Effector memory CD4-positive, alpha-beta T cell (primary cell): ENCODE measurements at places on chromosomes 5 and 9.

GRCh38 chr9:106657926-106658325, 205.0 kb upstream of the ZNF462 start:
- no peak for DNase-seq

GRCh38 chr5:32960340-32961058, 249.4 kb downstream of the NPR3 start:
- no peak for DNase-seq

DNA sequence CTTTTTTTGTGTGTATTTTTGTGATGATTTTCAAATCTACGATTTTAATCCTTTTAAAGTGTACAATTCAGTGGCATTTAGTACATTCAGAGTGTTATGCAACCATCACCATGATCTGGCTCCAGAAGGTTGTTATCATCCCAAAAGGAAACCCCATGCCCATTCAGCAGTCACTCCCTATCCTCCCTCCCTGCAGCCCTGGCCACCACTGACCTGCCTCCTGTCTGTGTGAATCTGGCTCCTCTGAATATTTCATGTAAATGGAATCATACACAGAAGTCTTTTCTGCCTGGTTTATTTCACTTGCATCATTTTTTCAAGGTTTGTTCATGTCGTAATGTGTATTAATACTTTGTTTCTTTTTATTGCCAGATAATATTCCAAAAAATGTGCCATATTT, 32.5 kb downstream of the HABP4 start:
- no peak for DNase-seq

DNA sequence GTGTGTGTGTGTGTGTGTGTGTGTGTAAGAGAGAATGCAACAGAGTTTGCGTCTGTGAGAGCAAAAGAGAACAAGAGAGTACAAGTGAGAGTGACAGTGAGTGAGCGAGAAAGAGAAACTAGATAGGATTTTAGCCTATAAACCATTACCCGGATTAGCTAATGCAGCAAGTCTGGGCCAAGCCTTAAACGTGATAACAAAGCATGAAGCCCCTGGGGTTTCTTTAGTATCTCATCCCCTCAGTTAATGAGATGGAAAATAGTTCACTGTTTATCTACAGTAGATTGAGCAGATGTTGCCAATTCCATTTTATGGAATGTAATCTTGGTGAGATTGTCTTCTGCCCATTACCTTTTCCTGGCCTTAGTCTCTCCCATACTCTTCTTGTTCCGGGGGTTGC, 114.5 kb downstream of the MAT2B start:
- no peak for DNase-seq

DNA sequence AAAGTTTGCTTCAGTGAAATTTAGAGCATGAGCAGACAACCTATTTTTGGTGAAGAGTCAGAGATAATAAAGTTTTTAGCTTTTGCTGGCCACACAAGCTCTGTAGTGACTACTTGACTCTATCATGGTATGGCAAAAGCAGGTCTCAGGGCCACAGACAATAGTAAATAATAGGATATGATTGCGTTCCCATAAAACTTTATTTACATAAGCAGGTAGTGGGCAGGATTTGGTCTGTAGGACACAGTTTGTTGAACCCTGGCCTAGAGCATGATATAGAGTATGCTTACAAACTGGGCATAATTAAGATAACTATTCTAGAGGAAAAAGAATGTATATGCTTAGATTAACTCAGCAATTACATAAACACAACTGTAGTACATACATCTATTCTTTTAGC, 30.1 kb downstream of the ITGA1 start:
- DNase-seq: no peak

DNA sequence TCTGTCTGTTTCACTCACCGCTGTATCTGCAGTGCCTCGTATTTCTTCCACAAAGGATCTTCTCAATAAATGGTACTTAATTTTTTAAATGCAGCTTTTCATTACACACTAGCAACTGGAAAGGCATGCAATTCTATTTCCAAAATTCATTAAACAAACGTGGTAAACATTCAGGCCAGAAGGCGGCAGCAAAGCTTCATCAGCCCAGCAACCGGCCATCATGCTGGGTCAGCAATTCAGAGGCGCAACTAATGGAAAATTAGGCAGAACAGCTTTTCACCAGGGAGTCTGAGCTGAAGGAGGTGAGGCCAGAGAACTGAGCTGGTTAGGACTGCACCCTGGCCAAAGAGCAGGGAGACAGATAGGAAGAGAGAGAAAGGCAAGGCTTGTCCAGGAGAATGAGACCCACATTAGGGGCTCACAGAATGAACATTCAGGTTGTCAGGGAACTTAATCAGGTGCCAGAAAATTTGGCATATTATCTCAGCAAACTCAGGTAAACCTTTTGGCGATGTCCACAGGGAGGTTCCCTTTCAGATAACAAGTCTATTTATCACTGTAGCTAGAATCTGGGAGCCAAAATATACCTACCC, 17.7 kb upstream of the RNF180 start:
- DNase-seq: no peak

GRCh38 chr5:140966293-140967225, at the start of gene PCDHAC2:
TSS of gene PCDHAC2 (plus strand) at chr5:140966476. CDS start at chr5:140966767, 291 bp downstream.
- DNase-seq: no peak

GRCh38 chr5:109005297-109006009, 257.8 kb downstream of the FER start:
- DNase-seq: no peak

GRCh38 chr5:169300468-169301385, at the start of gene SLIT3:
TSS of gene SLIT3 (minus strand) at chr5:169301139. CDS start at chr5:169300709, 430 bp downstream.
- no peak for DNase-seq

GRCh38 chr5:76607353-76607871, 15.8 kb downstream of the F2RL2 start:
- DNase-seq: no peak

- DNase-seq: no peak
These were observed 148.3 kb upstream of the MOCS2 start for GRCh38 chr5:53257806-53258373.

DNA sequence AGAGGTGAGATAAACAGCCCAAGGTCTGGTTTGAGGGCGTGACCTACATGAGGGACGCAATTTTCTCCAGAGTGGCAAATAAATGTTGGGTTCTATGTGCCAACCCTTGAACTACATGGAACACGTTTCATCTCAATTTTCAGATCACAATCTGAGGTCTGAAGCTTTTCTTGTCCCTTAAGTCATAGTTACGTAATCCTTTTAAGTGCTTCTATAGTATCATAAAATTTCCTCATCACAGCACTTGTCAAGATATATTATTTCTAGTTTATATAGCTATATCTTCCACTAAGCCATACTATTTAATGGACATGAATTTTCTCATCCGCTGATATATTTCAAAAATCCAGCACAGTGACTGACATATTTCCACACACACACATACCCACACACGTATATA, 53.1 kb upstream of the GRIN3A start:
- DNase-seq: no peak

- DNase-seq: no peak
These were observed 12.0 kb upstream of the C9 start for GRCh38 chr5:39376293-39376714.

- no peak for DNase-seq
These were observed 161.9 kb downstream of the MAPKAP1 start for GRCh38 chr9:125544988-125545651.

GRCh38 chr5:39606591-39606990, 181.8 kb upstream of the DAB2 start:
- no peak for DNase-seq

DNA sequence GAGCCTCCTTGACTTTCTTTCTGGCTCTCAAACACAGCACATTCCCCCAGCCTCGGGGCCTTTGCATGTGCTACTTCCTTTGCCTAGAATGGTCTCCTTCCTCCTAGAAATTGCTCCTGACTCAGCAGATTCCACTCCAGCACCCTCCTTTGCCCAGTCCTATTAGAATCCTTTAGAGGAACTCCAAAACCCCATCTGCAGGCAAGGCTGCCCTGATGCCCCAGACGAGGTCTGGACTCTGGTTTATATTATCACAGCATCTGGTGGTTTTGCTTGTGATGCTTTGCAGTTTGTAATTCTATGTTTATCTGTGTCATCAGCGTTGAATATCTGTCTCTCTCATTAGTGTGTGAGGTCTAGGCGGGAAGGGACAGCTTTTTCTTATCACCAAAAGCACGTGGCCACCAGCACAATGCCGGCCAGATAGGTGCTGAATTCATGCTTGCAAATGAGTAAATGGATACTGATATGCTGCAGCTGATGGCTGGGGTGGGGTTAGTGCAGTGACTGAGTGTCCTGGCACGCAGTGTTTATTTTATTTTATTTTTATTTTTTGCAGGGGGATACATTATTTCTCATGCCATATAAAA, 30.0 kb upstream of the ANKH start:
- no peak for DNase-seq

GRCh38 chr5:25393957-25394356, 749.2 kb upstream of the CDH10 start:
- DNase-seq: no peak

DNA sequence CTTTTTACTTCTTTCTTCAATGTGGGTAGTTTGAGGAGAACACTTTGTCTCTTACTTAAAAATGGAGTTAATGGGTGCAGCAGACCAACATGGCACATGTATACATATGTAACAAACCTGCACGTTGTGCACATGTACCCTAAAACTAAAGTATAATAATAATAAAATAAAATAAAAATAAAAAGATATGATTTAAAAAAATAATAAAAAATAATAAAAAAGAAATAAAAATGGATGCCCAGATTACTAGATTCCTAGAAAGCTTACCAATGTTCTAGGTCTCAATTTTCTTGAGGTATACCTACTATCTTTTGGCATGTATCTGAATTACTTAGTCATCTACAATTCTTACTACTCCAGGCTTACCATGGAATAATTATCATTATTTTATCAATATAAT, 2001.6 kb upstream of the CDH9 start:
- no peak for DNase-seq

DNA sequence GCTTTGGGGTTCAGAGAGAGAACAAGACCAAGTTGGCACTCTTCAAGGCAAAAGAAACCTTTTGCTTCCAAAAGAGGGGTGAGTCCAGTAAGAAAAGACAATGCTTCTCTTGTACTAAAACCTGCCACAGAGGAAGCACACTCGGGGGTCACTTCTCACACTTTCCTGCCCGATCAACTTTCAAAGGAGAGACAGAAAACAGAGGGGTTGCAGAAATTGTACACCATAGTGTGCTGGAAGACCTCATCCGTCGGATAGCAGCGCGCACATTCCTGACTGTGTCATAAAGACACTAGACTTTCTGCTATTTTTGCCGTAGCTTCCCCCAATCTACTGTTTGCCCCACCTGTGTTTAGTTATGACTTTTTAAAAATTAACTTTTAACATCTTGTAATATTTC, 66.9 kb downstream of the OR2K2 start:
- no peak for DNase-seq

- DNase-seq: no peak
These were observed 621 bp downstream of the AK6 start for GRCh38 chr5:69368458-69369339.

- DNase-seq: no peak
These were observed 156.4 kb upstream of the RASEF start for GRCh38 chr9:83219154-83219923.

- DNase-seq: no peak
These were observed 228.6 kb downstream of the SLF1 start for GRCh38 chr5:94847019-94847418.

- no peak for DNase-seq
These were observed 44.8 kb upstream of the HMHB1 start for GRCh38 chr5:143767162-143767561.

DNA sequence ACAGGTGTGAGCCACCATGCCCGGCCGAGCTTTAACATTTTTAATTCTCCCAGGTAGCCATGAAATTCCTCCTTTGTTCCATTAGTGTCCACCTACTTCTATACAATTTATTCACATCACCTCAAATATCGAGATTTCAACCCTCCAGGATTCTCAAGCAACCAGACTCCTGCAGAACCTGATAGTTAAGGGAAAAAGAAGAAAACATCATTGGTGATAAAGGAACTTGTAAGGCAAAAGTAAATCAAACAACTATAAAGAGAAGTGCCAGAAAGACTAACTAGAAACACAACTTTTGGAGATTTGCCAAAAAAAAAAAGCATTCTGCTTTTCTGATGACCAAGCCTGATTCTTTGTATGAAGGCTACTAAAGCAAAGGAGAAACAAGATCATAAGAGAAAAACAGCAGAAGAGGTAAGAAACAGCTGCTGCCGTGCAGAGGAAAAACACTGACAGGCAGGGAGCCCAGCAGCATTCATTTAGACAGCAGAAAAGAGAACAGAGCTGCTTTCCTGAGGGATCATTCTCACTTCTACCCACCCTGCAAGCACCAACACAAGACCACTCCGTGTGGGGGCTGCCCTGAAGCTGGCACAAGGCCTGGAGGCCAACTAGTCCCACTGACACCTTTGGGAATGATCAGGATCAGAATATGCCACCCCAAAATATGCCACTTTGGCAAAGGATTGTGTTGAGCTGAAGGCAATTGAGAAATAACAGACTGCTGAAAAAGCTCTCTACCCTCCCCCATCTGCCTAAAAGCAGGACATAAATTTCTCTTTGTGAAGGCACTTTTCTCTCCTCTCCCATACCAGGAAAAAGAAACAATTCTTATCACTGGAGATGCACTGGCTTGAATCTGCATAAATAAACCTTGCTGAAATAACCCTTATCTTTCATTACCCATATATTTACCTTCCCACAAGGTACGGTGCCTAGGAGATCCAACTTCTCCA, 75.1 kb downstream of the ALDH7A1 start:
- DNase-seq: no peak

- DNase-seq: no peak
These were observed 30.5 kb downstream of the RXRA start for GRCh38 chr9:134356496-134357470.

GRCh38 chr5:50580506-50580905, 85.9 kb upstream of the PARP8 start:
- no peak for DNase-seq

DNA sequence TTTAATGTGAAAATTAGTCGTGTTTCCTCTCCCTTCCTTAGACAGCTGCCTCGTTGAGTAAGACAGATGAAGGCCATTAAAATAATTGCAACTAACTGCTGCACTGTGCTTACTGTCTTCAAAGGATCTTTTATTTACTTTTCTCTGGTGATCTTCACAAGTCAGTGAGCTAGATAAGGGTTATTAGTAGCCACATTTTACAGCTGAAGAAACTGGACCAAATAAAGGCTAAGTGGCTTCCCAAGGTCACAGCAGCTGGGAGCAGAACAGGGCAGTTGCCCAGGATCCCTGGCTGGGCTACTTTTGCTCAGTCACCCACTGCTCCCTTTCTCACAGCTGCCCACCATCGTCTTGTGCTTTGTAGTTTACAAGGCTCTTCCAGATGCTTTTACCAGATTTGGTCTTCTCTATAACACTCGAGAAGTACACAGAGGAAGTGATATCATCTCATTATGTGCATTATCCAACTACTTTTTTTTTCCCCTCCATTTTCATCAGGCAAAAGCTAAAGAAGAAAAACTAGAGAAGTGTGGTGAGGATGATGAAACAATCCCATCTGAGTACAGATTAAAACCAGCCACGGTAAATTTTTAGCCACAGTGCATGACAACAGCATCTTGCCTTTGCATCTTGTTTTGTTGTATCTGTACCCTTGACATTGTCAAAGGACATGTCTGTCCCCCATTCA, 61.8 kb downstream of the ERAP1 start:
- no peak for DNase-seq

DNA sequence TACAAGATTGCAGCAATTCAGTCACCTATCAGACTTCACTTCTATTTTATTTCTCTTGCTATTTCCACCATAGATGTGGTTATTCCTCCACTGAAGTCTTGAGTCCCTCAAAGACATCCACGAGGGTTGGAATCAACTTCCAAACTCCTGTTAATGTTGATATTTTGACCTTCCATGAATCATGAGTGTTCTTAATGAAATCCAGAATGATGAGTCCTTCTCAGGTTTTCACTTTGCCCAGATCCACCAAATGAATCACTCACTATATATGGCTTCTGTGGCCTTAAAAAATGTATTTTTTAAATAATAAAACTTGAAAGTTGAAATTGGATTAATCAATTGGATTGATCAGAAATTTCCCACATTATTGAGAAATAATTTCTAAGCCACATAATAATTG, 1821.0 kb downstream of the EFNA5 start:
- DNase-seq: no peak
